ENCODE measurements at places on chromosomes 12 and 14.

DNA sequence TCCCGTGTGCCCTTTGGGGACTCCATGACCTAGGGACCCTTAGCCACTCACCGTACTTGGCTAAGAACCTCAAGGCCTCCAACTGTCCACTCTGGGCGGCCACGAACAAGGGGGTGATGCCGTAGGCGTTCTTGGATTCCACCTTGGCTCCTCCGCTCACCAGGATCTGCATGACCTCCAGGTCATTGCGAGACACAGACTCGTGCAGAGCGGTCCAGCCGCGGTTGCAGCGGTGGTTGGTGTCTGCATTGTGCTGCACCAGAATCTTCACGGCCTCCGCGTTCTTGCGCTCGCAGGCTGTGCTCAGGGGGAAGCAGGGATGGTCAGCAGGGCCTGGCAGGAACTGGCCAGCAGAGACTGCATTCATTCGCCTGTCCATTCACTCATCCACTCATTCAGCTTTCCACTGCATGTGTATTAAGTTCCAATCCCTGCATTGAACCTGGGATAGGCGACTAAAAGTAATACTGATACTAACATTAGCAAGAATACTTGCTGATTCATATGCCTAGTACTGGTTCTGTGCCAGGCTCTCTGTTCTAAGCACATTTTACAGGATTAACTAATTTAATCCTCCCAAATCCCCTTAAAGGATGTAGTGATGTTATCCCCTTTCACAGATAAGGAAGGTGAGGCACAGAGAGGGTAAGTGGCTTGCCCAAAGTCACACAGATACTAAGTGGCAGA is 23.9 kb downstream of the FAM181A start:
- no peak for DNase-seq

DNA sequence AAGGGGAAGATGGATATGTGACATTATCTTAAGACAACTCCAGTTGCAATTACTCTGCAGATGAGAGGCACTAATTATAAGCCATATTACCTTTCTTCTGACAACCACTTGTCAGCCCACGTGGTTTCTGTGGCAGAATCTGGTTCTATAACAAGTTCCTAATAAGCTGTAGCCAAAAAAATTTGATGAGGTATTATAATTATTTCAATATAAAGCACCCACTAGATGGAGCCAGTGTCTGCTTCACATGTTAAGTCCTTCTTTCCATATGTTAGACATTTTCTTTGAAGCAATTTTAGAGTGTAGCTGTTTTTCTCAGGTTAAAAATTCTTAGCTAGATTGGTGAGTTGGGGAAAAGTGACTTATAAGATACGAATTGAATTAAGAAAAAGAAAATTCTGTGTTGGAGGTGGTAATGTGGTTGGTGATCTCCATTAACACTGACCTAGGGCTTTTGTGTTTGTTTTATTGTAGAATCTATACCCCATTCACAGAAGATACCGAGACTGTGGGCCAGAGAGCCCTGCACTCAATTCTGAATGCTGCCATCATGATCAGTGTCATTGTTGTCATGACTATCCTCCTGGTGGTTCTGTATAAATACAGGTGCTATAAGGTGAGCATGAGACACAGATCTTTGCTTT is 36.9 kb downstream of the PSEN1 start:
- no peak for DNase-seq

DNA sequence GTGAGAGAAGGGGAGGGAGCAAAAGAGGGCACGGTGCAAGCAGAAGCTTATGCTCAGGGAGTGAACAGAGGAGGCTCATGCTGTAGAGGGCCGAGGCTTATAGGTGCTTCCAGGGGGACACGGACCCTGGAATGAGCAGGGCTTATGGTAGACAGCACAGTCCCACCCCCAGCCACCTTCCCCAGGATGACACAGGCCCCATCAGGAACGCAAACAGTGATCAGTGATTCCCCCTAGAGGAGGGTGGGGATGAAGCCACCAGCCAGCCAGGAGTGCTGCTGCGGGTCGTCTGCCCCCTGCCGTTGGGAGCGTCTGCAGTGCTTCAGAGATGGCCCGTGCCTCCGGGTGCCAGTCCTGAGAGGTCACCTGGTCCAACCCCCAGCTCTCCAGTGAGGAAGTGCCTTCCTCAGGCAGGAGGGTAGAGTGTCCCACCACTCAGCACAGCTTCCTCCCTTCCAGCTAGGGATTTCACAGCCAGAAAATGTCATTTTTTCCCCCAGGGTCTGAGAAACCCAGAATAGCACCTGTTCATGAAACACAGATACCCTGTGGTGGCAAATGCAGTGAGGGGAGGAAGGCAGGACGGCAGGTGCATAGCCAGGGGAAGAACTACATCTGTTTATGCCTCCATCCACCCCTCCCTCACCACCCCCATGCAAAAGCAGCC is 60.7 kb downstream of the SLC6A12 start:
- DNase-seq: peak; percentile 30

GRCh38 chr14:92503756-92504491 is 9.7 kb upstream of the RIN3 start:
- DNase-seq: no peak

GRCh38 chr12:49233842-49234526 is 30.9 kb upstream of the TUBA1C start:
- DNase-seq: no peak

- DNase-seq: no peak
Measured at GRCh38 chr12:93145086-93145485, 216.0 kb upstream of the EEA1 start.

DNA sequence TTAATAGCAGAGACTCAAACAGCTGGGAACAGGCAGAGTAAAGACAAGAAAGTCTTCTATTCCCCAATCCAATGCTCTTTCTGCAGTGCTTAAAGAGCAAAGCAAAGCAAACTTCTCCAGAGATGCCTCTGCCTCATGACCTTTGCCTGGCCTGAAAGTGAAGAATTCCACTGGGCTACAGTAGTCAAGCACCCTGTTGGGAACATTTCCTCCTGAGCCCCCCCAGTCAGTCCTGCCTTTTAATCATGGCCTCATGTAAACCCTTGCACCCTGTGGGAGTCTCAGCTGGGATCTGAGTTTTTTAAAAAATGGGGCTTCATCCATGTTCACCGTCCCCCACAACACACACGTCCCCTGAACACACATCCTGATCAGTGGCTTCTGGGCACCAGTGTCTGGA is 62.7 kb upstream of the TSPAN11 start:
- no peak for DNase-seq

GRCh38 chr12:97299847-97300246 is 162.8 kb upstream of the RMST start:
- DNase-seq: no peak

DNA sequence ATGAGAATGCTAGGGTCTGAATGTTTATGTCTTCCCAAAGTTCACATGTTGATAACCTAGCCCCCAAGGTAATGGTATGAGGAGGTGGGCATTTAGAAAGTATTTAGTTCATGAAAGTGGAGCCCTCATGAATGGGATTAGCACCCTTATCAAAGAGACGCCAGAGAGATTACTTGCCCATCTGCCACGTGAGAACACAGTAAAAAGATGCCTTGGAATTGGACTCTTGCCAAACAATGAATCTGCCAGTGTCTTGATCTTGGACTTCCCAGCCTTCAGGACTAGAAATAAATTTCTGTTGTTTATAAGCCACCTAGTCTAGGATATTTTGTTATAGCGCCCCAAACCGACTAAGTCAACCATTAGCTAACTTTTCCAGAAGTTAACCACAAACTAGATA is 92.0 kb upstream of the SLC38A4 start:
- no peak for DNase-seq

GRCh38 chr12:113612076-113612728 is 140.5 kb upstream of the LHX5 start:
- no peak for DNase-seq

DNA sequence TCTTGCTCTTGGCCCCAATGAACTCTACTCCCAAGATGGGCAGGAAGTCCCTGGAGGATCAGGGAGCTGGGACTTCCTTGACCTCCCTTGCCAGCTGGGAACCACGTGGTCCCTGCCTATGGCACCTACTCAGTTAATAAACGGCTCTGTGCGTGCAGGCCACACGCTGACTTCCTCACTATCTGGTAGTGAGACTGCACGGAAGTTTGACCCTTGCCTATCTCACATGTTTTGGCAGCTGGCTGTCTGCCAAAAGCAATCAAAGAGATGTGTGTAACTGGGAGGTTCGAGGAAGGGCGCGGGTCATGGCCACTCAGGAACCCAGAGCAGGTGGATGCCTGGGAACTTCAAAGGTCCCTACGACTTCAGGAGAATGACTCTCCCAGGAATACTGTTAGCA is 57.9 kb downstream of the RFLNA start:
- DNase-seq: no peak

DNA sequence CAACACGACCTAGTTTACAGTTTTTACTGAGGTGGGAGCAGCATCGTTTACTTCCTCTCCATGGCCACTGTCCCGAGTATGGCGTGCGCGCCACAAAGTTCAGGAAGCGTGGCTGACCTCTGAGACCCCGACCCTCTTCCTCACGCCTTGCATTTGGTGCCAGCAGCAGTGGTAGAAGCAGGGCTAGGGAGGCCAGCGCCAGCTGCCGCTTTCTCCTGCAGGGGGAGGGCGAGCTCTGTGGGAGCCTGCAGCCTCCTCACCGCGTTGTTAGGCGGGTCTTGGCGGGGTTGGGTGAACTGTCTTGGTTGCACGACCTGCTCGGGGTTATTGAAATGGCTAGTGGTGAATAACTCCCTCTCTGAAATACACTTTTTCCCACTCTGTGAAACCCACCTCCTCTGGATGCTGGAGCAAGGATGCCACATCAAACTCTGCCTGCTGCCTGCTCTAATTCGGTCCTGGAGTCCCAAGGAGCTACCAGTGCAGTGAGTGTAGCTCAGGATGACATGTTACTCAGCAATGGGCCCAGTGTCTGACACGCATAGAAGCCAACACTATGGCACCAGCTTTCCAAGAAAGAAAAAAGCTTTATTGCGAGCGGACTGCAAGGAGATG is 22.3 kb upstream of the TDRD9 start:
- no peak for DNase-seq

GRCh38 chr14:72796935-72797334 is 97.0 kb downstream of the DPF3 start:
- no peak for DNase-seq

DNA sequence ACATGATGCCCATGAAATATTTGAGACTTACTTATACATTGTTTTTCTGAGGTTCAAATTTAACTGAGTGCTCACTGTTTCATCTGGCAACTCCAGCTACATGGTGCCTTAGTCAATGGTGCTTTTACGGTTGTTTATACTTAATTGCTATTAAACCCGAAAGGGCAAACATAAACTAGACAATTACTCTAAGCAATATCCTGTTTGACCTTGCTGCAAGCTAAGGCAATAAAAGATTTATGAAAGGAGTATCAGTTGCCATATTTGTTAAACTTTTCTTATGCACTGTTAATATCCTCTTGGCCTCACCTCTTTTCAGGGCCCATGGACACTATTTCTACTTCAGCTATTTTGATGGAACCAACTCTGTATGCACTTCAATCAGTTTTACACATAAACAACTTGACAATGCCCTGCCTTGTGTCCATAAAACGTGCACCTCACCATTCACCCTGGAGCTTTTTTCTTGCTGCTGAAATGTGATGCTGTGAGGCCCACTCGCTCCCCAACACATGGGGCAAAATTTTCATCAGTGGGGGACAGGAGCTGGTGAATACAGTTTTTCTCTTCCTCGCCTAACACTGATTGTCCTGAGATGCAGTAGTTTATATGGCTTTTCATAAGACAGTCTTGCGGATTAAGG is 64.1 kb upstream of the HIF1A start:
- no peak for DNase-seq

- no peak for DNase-seq
Measured at GRCh38 chr12:73514672-73515071, 1023.0 kb upstream of the ATXN7L3B start.

DNA sequence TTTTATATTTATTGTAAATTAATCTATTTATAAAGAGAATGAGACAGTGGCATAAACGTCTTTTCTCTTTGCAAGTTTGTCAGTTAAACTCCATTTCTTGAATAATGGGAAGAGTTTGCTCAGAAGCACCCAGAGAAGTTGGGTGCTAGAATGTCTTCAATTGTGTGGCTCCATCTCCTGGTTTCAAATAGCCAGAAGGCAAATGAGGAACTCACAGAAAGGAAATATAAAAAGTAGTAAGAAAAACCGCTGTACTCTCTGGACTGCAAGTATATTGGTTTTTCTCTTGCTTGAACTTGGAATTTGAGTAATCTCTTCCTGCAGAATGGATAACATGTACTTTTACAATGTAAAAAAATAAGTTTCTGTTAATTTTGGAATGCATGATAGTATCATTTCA is 217.5 kb downstream of the DPY19L2 start:
- no peak for DNase-seq

DNA sequence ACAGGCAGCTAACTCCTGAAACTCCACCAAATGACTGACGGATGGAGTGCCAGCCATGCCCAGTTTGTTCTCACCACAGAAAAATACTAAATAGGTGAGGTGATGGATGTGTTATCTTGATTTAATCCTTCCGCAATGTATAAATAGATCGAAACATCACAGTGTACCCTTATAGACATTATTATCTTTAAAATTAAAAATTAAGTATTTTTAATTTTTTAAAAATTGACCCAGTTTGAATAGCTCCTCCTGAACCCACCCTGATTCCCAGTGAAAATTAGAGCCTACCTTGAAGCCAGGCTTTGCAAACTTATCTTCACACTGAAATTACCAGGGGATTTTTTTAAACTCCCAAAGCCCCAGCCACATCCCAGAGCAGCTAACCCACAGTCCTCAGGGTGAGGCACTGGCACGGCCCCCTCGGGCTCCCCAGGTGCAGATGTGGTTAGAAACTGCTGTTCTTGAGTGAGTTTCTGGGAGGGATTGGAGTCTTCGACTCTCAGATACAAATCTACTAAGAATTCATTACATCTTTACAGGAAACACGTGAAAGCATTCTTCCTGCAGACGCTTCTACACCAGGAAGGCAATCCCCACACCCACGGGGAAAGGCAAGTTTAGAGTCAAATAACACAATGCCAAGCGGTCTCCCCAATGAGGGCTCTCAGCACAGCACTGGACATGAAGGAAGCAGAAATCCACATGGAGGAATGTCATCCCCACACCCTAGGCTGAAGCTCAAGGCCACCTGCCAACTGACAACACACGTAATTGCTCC is 126.4 kb downstream of the RIMBP2 start:
- DNase-seq: no peak

- DNase-seq: no peak
Measured at GRCh38 chr12:93397412-93397811, 19.7 kb downstream of the NUDT4 start.

DNA sequence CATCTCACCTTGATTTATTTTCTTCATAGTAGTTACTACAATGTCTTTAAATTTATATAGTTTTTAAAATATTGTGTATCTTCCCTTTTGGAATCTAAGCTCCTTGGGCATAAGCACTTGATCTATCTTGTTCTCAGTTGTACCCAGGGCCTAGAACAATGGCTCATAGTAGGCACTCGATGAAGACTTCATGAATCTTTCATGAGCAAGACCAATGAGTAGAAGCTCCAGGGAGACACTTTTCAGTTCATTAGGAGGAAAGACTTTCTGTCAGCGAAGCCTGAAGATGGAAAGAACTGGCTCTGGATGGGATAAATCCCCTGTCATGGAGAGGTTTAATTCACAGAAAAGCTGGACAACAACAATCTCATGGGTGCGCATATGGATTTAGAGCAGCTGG is 140.2 kb upstream of the CRY1 start:
- no peak for DNase-seq

All from activated T-cell treated with anti-CD3 and anti-CD28 coated beads for 4 hours (primary cell).